Stimulated activated CD8-positive, alpha-beta memory T cell treated with anti-CD3 and anti-CD28 coated beads, Interleukin-15, amount 100 ng/mL, for 1 hour (primary cell): ENCODE measurements at places on chromosomes 6 and 20.

DNA sequence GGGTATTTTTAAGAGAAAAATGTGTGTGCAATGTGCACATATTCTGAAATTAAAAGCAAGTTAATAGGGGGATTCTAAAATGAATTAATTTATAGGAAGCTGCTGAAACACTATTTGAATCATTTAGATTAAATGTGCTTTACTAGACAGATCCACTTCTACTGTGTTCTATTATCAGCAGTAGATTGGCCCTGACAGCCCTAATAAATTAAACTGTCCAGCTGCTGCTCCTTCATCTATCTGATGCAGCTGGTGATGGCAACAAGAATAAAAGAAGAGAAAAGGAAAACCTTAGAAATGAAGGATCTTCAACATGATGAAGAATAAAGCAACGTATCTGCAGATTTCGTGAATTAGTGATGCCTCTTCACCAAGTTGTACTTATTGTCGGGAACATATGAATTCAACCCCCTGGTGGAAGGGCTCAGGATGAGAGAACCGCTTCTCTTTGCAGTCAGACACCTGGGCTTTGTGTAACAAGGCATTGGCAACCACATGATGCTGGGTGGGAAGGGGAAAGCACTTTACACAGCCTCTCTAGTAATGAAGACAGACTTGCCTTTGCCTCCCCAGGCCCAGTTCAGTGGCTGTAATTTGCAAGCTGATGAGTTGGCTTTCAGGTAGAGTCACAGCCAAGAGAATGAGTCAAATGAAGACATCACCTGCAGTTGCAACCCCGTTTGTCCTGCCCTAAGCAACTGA is 94.4 kb downstream of the LAMP5 start:
- no peak for DNase-seq

DNA sequence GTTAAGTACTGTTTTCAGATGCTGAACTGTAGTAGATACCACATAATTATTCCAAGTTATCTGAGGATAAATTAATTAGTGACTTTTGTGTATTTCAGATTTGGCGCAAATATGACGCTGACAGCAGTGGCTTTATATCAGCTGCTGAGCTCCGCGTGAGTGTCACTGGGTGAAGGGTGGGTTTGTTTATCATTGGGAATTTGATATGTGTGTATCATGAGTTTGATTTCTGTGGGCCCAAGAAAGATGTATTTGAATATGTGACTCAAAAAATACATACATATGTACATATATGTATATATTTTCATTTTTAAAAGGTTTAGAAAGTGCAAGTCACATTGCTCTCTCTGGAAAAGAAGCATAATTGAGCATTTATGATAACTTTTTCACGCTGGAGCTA is 17.4 kb downstream of the SCGN start:
- DNase-seq: no peak

GRCh38 chr6:108452711-108453195 is 108.0 kb upstream of the FOXO3 start:
- no peak for DNase-seq

DNA sequence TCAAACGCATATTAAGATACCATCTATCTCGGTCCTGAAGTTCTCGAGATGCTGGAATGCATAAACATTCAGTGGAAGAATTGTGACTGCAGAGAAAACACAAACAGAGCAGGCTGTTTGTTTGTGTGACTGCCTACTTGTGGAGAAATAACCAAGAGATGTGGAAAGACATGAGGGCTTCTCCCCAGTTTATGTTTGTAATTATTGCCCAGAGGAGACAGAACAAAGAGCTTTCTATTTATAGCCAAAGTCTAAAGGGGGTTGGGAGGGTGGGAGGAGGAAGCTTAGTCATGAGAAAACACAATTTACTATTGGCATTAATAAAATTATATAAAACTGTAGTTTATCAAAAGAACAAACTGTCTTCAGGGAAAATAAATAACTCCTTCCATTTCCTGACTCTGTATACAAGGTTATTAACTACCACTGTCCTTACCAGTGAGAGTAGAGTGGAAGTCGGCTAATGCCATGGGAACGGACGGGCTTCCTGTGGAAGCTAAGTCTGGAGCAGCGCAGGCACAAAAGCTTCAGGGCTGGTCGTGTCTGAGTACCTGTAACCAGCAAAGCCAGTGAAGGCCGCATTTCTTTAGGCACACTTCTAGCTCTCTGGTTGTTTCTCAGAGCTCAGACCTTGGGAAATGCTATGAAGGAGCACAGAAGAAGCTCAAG is 200.2 kb upstream of the SUPT3H start:
- DNase-seq: no peak

- no peak for DNase-seq
These were observed 13.2 kb downstream of the PI16 start for GRCh38 chr6:36967757-36968156.

GRCh38 chr6:37906121-37906520 is 86.6 kb downstream of the ZFAND3 start:
- no peak for DNase-seq

GRCh38 chr20:9071976-9072726 is 3.3 kb downstream of the PLCB4 start:
- DNase-seq: no peak

DNA sequence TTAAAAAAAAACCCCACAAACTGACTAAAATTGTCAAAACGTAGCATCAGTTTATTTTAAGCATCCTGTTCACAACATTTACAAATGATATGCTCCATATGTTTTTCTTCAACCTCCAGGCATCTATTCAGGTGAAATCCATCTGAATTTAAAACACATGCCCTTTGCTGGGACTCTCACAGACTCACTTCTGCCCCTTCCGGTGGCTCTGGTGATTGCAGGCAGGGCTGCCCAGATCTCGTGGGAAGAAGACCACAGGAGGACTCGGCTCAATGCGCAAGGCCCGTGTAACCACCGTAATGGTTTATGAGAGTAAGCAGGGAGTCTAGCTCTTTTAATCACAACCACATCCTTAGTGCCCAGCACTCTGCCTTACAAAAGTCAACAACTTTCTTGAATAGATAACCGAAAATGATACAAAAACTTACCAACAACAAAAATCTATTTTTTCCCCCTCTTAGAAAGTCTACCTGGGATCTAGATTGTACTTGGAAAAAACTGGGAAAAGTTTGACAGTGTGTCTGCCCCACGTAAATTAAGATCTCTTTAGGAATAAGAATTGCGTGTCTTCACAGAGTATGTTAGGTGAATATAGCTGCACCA is 139.1 kb downstream of the KIF16B start:
- DNase-seq: no peak

GRCh38 chr20:17872434-17872833 is 96.2 kb downstream of the SNX5 start:
- no peak for DNase-seq

GRCh38 chr6:113457198-113457597 is 399.9 kb upstream of the MARCKS start:
- DNase-seq: no peak
